ENCODE measurements at places on chromosomes 4 and X. TPM values are rescaled to one million over a fixed set of nuclear protein-coding genes. Genes with fewer than 3 reads are reported as not detected.

Gene BMPR1B
- 0.24 TPM for total RNA-seq

Gene CXCL11
- total RNA-seq, result 0.24 TPM

Gene COL25A1
- total RNA-seq, result 0.04 TPM

Gene PLAC1
- total RNA-seq, result not detected

Gene PNMA5
- not detected for total RNA-seq

Gene TMPRSS11B
- 36.9 TPM for total RNA-seq

Gene CT83
- not detected for total RNA-seq

Gene ZNF718
- 3.3 TPM for total RNA-seq

Gene PCDH18
- 2.8 TPM for total RNA-seq

Gene SEC24B
- 23.1 TPM for total RNA-seq

Gene CDKL5
- total RNA-seq, result 8.7 TPM

Gene RPA4
- 0.64 TPM for total RNA-seq
